ENCODE measurements at places on chromosomes 2 and 18.
A peak's percentile ranks its signal among the peaks of the same experiment; 100 is the strongest.

GRCh38 chr2:105885456-105885855, 140.7 kb downstream of the NCK2 start:
- DNase-seq = no peak

DNA sequence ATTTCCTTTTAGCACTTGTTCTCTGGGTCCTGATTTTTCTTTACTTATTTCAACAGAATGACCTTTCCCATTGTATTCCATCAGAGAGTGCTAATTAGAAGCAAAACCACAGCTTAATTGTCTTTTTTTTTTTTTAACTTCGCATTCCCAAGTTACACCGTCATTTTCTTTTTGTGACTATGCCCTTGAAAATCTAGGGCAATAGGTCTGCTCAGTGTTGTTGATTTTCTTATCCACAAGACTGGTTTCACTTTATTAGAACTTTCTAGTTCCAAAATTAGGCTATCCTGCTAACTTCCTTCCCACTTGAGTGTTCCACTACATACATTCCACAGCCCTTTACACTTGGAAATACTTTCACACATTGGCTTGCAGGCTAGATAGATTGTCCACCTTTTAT, 18.7 kb upstream of the ADAM17 start:
- no peak for DNase-seq

GRCh38 chr2:136077107-136077506, 40.8 kb downstream of the CXCR4 start:
- DNase-seq = no peak

DNA sequence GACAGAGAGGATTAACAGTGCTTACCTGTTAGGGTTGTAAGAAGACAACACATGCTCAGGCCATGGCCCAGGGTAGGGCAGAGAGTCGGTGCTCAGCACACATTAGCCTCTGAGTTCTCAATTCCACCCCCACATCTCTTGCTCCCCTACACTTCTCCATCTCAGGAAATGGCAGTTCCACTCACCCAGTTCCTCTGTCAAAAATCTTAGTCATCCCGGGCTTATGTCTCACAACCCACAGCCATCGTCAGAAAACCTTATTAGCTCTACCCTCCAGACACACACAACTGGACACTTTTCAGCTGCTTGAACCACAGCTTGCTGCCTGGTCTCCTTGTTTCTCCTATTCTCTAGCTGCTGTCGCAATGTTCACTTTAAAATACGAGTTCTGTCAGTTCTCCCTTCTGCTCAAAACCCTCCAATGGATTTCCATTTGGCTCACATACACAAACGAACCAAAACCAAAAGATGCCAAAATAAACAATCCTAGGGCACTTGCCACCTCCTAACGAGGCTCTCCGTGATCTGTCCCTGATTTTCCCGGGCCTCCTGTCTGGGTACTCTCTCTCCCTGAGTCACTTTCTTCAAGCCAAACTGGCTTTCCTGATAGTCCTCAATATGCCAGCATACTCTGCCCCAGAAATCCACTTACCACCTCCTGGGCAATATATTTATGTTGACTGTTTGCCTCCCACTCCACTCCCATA, 89.7 kb downstream of the KCTD1 start:
- DNase-seq = peak; percentile 1

GRCh38 chr18:48222118-48222517, 187.1 kb downstream of the ZBTB7C start:
- no peak for DNase-seq
